ENCODE measurements at places on chromosomes 1 and 21.

DNA sequence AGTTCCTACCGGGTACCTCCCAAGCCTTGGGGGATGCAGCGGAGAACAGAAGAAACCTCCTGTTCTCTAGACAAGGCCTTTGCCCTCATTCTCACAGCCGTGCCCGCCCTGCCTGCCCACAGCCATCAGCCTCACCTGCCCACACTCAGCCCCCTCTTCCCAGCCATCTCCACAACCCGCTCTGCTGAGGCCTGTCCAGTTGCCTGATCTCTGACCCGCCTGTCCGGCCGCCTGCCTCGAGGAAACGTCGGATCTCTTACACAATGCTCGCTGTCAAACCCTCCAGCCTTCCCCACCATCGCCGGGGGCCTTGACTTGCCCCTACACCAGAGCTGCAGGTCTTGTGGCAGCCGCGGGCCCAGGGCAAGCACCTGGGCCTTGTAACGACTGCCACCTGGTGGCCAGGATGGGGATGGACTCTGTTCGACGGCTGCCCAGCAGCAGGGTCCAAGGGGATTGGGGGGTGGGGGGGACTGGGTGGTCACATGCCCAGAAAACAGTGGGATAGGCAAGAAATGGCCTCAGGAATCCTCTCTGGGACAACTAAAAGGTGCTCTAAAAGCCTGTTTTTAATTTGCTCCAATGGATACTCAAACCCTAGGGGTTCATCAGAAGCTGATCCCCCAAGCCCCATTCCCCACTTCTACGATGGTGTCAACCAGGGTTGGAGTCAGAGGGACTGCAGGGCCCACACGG lies 31.0 kb downstream of the SLC45A1 start:
- peak; percentile 74 for DNase-seq

DNA sequence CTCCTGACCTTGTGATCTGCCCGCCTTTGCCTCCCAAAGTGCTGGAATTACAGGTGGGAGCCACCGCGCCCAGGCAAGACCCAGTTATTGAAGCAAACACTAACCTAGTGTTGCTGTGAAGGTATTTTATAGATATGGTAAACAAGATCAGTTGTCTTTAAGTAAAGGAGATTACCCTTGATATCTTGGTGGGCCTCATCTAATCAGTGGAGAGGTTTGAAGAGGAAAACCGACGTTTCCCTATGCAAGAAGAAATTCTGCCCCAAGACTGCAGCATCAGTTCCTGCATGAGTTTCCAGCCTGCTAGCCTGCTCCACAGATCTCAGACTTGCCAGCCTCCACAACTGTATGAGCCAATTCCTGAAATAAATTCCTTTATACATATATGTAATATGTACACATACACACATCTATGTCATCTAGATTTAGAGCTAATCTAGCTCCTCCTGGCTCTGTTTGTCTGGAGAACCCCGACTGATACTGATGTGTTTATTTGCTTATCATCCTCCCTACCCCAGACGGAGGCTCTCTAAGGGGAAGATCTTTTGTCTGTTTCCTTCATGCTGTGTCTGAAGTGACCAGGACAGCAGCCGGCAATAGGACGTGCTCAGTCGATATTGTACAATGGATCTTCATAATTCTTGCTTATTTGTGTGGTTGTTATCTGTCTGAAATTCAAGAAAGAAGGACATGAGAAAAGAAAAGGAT lies 90.9 kb downstream of the IER5 start:
- DNase-seq = no peak

GRCh38 chr21:39451332-39452206 lies at the start of gene SH3BGR:
TSS of gene SH3BGR (plus strand) at chr21:39451970. CDS start at chr21:39452097, 127 bp downstream.
- no peak for DNase-seq

DNA sequence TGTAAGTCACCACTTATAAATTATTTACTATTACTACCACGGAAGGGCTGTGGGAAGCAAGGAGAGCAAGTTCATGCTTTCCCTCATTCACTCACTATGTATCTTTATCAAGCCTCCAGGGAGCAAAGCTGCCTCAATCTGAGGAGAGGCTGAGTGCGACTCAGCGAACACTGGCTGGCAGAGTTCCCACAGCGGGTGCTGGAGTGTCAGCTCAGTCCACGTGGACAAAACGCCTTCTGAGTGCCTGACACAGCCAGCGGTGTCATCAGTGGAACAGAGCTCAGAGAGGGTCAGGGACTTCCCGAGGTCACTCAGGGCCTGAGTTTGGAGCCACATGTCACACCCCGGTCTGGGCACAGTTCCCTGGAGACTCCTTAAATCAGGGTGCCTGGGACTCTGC lies 16.9 kb downstream of the MATN1 start:
- no peak for DNase-seq

GRCh38 chr1:226568975-226569741 lies 20.6 kb downstream of the STUM start:
- DNase-seq = no peak

DNA sequence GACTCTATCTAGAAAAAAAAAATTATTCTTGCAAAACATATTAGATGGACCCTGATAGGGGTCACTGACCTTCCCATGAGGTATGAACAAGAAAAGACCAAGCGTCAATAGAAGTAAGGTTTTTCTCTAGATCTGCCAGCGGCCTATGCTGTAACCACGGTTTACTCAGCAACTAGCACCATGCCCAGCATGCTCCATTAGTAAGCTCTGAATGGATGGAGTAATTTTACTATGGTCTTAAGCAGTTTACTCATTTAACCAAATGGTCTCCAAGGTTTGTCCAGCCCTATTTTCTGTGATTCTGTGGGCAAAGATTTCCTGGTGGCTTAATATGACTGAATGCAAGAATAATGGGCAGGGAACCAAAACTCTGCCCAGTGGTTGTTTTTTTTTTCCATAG lies 113.9 kb downstream of the ADSS2 start:
- DNase-seq = no peak

DNA sequence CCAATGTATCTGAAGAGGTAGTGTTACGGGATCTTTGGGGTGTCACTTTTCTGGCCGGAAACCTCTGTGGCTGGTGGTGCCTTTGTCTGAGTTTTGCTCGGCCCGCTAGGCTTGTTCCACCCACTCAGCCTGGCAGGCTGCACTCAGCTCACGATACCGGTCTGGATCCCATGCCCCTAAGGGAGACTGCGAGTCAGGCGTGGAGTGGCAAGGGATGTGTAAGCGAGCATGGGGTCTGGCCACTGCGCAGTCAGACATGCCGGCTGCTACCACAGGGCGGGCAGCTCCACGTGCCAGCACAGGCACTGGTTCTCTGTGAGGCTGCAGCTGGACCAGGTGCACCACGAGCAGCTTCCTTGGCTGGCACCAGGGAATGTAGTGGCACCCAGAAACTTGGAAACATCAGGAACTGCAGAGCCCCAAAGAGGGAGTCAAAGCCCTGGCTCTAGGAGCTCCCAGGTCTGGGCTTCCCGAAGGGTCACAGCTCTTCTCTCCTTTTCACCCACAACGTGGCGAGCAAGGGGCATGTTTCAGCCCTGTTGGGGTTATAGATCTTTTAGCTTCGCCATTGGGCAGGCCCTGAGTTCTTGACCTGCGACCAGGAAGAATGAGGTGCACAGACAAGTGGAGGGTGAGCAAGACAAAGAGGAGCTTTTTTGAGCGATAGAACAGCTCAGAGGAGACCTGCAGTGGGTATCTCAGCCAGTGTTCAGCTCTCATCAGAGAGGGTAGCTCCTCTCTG lies 23.8 kb upstream of the LRRC8C start:
- DNase-seq = peak; percentile 75

DNA sequence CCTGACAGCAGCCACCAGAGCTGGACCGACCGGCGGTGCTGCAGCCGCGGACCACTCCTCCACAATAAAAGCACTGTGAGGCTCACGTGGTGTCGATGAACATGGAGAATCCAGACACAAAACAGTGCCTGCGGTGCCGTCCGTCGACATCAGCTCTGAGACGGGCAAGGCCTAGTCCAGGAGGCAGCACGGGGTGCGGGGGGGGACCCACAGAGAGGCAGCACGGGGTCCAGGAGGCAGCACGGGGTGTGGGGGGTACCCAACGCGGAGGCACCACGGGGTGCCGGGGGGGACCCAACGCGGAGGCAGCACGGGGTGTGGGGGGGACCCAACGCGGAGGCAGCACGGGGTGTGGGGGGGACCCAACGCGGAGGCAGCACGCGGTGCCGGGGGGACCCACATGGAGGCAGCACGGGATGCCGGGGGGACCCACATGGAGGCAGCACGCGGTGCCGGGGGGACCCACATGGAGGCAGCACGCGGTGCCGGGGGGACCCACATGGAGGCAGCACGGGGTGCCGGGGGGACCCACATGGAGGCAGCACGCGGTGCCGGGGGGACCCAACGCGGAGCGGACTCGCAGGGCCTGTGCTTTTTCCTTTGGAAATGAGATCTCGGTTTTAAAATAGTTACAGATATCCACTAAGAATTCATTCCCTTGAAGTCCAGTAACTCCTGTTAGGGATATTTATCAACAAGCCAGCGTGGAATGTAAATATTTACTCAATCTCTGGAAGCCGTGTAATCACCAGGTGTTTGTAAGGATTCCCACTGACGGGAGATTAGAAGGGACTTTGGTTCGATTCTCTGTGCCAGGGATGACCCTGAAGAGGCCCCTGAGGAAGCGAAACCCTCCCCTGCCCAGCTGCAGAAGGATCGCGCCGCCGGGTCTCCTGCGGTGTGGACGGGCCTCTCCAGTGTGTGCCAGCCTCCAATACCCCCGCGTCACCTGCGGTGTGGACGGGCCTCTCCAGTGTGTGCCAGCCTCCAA lies 52.1 kb downstream of the COL6A1 start:
- DNase-seq = no peak

- peak; percentile 67 for DNase-seq
Measured at GRCh38 chr21:46056450-46056903, 41.4 kb upstream of the COL6A2 start.

DNA sequence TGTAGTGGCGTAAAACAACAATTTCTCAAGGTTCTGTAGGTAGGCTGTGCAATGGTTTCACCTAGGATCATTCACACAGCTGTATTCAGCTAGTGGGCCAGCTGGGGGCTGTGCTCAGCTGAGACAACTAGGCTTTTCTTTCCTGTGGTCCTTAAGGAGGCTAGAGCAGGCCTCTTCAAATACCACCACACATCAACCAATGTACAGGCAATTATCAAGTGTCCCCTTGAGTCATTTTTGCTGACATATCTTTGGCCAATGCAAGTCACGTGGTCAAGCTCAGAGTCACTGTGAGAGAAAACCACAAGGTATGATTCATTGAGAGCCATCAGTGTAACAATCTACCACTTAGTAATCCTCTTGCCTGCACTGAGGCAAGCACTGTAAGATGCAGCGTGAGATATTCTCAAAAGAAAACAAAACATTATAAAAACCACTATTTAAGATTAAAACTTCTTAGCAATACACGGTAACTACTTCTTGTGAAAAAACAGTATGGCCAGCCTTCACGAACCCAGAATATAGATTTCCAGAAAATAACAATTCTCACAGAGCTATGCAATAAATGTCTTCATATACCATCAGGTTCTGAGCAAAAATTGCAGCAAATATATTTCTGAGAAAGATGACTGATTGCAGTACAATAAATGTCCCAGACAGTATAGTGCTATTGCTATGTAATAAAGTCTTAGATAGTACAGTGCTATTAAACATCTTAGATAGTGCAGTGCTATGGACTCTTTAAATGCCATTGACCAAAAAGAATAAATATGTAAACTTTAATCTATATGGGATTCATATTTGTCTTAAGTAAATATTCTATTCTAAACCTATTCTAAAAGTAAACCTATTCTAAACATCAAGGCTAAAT lies 55.3 kb downstream of the NME7 start:
- peak; percentile 41 for DNase-seq

DNA sequence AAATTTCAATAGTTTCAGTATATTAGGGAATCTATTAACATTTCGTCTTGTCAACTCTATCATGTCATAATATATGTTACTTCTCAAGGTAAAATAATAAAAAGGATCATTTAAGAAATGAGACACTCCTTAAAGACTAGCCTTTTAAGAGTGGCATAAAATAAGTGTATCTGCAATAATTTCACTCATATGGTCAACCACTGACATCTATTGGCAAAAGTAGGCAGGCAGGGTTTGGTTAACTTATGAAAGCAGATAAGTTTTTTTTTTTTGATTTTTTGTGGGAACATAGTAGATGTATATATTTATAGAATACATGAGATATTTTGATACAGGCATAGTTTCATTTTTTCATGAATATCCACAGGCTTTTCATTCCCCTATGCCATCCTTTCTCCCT lies 5.5 kb upstream of the RGS21 start:
- DNase-seq = no peak

DNA sequence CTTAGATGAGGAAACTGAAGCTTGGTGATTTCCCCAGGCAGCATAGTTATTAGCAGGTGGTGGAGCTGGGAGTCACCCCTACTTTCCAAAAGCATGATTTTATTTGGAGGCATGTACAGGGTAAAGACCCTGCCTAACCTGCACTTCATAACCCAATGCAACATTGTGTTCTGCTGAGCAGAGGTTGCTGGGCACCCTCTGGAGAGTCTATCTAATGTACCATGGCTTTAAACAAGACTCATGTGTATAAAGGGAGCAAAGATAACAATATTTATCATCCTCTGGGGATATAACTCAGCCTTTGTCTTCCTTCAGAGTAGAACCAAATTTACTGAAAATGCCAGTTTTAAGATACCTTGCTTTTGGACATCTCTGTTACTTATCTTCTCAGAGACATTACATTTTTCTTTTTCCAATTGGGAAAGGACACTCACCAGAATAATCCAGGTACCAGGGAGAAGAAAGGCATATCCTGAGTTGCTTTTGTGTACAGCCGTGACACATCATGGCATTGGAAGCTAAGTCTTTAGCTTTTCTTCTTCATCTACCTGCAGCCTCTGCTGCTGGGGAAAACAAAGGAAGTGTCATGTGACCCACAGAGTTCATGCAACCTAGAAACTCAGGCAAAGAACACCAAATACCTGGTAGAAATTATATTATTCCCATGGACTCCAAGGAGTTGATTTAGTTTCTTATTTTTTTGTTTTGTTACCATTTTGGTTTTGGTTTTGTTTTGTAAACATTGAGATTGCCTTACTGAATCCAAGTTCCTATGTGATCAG lies 39.6 kb downstream of the ELAVL4 start:
- no peak for DNase-seq

DNA sequence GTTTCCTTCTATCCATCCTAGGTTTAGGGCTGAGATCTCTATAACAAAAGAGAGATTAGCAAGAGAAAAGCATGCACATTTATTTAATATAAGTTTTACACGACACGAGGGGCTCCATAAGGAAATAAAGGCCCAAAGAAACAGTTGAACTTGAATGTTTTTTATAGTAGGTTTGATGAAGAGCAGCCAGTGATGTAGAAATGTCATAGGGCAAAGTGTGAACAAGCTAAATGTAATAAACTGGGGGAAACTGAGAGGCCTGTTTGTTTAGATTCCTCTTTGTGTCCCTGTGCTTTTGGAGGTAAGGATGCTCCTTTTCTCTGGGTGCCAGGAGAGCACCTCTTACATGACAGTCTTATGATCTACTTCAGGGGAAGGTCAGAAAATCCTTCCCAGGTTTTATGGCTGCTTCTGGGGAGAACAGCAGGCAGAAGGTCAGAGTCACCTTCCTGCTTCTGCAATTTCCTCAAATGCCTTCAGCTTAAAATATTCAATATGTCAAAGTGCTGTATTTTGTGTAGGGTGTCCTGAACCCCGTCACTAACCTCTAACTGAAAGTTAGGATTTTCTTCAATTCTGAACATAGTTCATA lies 9.5 kb upstream of the HORMAD1 start:
- DNase-seq = no peak

All from stimulated activated naive CD8-positive, alpha-beta T cell treated with anti-CD3 and anti-CD28 coated beads, Interleukin-15, Interleukin-2, amounts not matched to agents 100 U/mL and 50 U/mL, for 24 hours (primary cell).